ENCODE measurements at places on chromosomes 11 and 22. TPM values are rescaled to one million over a fixed set of nuclear protein-coding genes. Genes with fewer than 3 reads are reported as not detected.

MUC2 gene
- not detected for total RNA-seq

TSPAN32 gene
- total RNA-seq: 0.30 TPM

NUP50 gene
- total RNA-seq: 124 TPM

OR52I2 gene
- total RNA-seq: not detected

ARHGAP8 gene
- not detected for total RNA-seq

PRG3 gene
- total RNA-seq: not detected

CARNS1 gene
- 0.13 TPM for total RNA-seq

PKDREJ gene
- not detected for total RNA-seq

CAVIN3 gene
- not detected for total RNA-seq

SLC16A8 gene
- total RNA-seq: not detected

OR5B3 gene
- not detected for total RNA-seq

LRRC10B gene
- total RNA-seq: not detected

MYBPC3 gene
- total RNA-seq: not detected

FADS2 gene
- total RNA-seq: 105 TPM

SLC43A3 gene
- 81.0 TPM for total RNA-seq

THY1 gene
- 0.20 TPM for total RNA-seq

OR8D2 gene
- total RNA-seq: not detected

GAL gene
- total RNA-seq: not detected

C1QTNF4 gene
- not detected for total RNA-seq

NAALAD2 gene
- total RNA-seq: 1.3 TPM

CHADL gene
- not detected for total RNA-seq

JRKL gene
- total RNA-seq: 4.2 TPM

Data from HT1080 (cell line).